ENCODE measurements at places on chromosomes 4 and X. TPM values are rescaled to one million over a fixed set of nuclear protein-coding genes. Genes with fewer than 3 reads are reported as not detected.

Gene NOX1
- 0.12 TPM for polyA plus RNA-seq

Gene UGT2A1
- polyA plus RNA-seq: 0.73 TPM

Gene AMBN
- polyA plus RNA-seq: 0.08 TPM

Gene MAGED4
- polyA plus RNA-seq: 28.7 TPM

Gene GAGE12E
- not detected for polyA plus RNA-seq

Gene ODAPH
- not detected for polyA plus RNA-seq

Gene GLRA3
- 0.22 TPM for polyA plus RNA-seq

DNA sequence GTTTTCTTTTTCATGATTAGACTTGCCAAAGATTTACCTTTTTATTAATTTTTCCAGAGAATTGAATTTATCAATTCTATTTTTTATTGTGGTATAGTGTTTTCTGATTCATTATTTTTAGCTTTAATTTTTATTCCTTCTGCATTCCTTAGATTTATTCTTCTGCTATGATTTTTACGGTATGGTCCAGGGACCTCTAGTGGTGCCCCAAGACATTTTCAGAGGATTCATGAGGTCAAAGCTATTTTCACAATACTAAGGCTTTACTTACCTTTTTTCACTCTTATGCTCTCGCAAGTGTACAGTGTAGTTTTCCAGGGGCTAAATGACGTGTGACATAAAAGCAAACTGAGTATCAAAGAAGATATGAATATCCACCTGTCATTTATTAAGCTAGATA, 8.0 kb downstream of the RADX start:
- no peak for DNase-seq

DNA sequence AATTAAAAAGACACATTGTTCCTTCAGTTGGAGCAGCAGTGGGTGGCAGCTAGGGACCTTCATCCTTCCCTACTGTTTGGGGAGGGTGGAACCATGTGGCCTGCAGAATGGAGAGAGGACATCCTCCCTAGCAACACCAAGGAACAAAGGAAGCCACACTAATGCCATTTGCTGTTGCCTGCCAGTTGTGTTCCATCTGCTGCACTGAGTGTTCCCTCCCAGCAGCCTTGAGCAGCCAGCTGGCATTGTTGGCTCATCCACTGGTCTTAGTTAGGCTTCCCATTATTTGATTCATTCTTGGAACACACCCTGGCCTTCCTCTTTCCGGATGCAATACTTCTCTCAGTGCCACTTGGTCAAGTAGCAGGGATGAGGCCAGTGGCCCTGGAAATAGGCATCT, 25.0 kb upstream of the HMGB3 start:
- no peak for DNase-seq

GRCh38 chr4:144831971-144832370, 186.0 kb downstream of the HHIP start:
- no peak for DNase-seq

- no peak for DNase-seq
Measured at GRCh38 chrX:148035380-148035779, 54.2 kb downstream of the FMR1NB start.

DNA sequence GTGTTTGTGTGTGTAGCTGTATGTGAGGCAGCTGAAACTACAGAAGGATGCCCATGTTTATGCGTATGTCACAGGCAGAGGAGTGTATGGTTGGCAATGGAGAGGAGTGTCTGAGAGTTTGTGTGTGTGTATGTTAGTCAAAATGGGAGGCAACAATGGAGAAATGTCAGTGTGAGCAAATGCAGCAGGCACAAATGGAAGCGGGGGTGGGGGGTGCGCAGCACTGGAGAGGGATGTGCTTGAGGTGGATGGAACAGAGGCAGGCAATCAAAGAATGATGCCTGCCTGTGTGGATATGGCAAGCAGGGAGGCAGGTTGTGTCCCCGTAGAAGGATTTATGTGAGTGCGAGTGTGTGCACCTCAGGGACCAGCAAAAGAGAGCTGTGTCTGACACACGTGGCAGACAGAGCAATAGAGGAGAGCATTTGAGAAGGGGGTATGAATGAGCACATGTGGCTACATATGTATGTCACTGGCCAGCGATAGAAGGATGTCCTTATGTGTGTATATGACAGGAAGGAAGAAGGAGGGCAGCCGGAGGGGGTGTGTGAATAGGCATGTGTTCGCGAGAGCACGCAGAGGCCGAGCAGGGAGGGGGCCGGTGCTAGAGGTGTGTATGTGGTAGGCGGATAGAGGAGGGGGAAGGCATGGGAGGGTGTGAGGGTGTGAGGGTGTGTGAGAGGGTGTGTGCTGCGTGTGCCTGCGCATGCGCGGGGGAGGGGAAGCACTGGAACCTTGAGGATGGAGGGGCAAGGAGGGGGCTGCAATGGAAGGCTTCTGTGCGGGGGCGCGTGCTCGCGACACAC, 1.1 kb downstream of the PJA1 start:
- no peak for DNase-seq

GRCh38 chr4:11182586-11183355, 245.9 kb downstream of the HS3ST1 start:
- no peak for DNase-seq

DNA sequence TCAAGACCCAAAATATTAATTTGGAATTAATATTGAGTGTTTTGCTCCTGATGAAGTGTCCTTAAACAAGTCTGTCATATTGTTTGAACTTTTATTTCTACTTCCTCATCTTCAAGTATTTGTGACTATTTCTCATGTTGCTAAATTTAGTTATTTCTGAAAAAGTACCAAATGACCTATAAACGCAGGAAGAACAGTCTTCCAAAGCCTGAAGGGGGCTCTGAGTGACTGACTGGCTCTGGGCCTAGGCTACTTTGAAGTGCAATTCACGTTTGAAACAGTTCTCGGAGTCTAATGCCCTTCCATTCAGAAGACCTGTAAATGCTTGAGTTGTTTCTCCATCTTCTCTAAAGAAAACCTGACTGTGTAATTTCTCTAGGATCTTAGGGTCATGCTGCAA, 26.5 kb downstream of the GALNT7 start:
- DNase-seq: no peak

DNA sequence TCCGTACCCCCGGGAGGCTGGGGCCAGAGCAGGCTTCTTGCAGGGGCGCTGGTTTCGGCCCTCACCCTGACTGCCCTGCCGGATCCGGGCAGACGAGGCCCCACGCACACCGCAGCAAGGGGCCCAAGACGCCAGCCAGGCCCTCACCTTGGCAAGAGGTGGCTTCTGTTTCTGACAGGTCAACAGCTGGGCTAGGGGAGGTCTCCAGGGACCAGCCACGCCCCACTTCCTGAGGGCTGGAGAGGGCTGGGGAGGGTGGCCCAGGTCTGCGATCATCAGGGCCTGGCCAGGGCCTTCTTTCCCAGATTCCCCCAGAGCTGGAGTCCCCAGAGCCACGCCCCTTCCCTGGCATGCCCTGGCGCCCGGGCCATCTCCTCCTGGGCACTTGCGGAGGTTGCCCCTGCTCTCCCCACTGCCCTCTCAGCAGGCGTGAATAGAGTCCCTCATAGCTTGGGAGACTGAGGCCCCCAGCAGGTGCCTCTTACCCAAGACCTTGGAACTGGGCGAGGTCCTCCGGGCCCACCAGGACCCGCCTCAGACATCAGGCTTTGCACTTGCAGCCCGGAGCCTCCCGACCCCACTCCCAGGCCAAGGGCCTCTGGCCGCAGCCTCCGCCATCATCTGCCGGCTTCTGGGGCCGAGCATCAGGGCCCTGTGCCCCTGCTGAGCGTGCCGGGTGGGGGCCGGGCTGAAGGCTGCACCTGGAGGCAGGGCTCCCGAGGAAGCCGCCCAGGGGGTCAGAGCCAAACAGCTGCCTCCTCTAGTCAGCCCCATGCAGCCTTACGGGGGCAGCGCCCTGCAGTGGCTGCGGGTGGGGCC, 6.3 kb upstream of the FGFR3 start:
- DNase-seq: no peak

- no peak for DNase-seq
Measured at GRCh38 chr4:131001371-131001770, 1905.4 kb downstream of the C4orf33 start.

DNA sequence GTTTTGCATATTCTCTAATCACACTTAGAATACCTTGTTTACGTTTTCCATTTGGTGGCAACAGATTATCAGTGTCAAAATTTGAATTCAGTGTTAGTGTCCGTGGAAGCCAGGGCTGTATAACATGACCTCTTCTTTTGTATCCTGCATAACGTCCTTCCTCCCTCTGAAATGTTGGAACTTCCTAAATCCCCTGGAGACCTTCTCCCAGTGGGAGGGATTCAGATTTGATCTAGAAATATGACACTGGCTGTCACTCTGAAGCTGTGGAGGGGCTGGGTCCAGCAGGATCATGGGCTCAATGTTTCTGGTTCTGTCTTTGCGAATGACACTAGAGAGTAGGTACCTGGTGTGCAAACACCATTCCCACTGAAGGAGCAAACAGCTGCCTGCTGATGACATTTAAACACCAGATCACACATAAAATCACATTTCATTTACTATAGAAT, 850 bp upstream of the CXCL3 start:
- DNase-seq: no peak

- DNase-seq: no peak
Measured at GRCh38 chrX:45428831-45429230, 228.2 kb upstream of the DIPK2B start.

GRCh38 chr4:42460043-42460442, 62.8 kb downstream of the SHISA3 start:
- DNase-seq: no peak

DNA sequence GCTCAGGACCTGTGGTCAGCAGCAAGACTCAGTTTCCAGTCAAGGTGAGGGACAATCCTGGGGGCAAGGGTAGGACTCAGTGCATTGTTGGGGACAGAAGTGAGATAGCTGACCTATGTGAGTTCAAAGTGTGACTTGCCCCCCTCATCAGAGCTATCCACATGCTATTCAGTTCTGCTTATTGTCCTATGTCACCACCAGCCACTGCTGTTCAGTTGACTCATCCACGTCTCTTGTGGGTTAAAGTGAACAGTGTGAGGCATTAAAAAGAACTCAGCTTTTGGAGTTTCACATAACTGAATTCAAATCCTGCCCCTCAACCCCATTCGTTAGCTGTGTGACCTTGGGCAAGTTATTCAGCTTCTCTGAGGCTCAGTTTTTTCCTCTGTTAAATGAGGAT, 4.4 kb upstream of the APLN start:
- DNase-seq: no peak

GRCh38 chrX:13007519-13008188, 32.7 kb downstream of the TMSB4X start:
- DNase-seq: no peak

DNA sequence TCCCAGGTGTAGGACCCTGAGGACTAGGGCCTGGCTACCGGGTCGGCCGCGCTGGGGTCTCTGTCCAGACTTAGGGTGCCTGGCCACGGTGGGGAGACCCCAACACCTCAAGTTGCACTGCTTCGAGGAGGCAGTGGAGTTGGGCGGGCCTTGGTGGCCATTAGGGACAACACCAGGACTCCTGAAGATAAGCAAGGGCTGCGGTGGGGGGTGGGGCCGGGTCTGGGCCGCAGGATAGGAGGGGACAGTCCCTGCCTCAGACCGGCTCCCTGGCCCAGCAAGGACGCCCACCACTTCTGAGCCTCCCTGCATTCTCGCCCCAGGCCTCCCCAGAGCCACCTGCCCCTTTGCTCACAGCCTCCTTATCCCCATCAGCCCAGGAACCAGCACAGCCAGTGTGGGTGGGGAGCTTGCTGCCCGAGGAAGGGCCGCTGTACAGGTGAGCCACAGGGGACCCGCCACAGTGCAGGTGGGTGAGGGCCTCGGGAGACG, 5.5 kb upstream of the MXD4 start:
- no peak for DNase-seq

GRCh38 chrX:122583551-122583950, 600.5 kb upstream of the GRIA3 start:
- no peak for DNase-seq

DNA sequence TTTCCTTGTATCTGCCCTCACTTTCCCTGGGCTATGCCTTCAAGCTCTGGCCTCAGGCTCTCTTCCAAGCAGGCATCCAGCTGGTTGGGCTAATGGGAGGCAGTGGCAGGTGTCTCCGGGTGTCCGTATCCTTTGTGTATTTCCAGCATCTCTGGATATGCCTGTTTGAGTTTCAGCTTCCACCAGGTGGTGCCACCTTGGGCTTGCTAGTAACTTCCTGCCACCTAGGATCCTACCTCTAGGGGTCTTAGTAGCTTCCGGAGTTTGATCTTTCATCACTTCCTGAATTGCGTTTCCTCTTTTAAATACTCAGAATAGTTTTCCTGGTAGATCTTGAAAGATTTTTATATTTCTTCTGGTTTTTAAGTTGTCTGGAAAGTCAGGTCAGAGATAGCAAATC, 23.2 kb upstream of the ANOS1 start:
- no peak for DNase-seq

DNA sequence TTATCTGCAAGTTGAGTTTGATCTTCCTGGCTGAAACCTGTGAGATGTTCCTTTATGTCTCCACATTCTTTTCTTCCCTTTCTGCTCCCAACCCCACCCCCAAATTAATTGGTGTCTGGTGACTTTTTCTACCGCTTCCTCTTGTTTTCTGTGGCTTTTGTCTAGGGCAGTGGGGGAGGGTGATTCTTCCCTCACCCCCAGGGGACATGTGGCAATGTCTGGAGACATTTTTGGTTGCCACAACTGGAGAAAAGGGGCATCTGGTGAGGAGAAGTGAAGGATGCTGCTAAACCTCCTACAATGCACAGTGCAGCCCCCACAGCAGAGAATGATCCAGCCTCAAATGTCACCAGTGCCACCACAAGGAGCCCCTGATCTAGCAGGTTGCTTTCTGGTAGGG, 152.9 kb downstream of the NHS start:
- no peak for DNase-seq

DNA sequence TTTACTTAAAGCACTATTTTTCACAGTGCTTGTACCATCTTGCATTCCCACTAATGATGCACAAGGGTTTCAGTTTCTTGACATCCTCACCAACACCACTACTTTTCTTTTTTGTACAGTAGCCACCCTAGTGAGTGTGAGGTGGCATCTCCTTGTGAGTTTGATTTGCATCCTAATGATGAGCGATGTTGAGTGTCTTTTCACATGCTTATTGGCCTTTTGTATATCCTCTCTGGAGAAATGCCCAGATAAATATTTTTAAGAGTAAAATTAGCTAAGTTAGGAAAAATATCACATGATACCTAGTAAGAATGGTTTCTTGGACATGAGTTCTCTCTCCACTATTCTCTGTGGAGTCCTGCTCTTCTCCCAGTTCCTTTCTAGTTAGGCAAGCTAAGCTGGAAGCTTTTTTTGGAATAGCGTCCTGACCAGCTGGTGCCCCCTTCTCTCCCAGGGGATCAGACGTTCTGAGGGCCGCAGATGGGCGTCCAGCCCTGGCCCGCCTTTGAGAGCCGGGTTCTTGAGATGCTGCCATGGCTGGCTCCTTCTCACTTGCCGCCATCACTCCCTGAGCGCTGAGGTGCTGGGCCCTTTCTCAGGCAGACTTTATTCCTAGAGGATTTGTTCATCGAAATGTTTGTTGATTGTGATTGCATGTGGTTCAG, 132.1 kb downstream of the ARHGAP10 start:
- DNase-seq: no peak
